ENCODE measurements at places on chromosomes 4 and X.

DNA sequence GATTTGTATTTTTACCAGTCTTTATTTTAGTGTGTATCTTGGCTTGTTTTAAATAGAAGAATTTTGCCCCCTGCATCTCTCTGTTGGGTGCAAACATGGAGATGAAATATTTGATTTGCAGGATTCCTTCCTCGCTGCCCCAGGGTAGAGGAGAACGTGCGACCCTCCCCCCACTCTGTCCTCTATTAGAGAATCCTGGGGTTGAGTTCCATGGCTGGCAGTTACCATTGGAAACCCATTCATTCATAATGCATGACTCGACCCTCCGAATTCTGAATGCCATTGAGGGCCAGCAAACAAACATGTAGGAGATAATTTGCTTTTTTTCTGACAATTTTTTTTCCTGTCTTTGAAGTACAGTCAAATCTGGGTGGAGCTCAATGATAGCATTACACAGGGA, 53.7 kb downstream of the TRIM2 start:
- DNase-seq: no peak

GRCh38 chr4:168930413-168931196, 79.5 kb downstream of the CBR4 start:
- no peak for DNase-seq

- DNase-seq: peak; percentile 22
These were observed at the start of gene ARHGAP4 for GRCh38 chrX:153925739-153926551. TSS of gene ARHGAP4 (minus strand) at chrX:153926264. CDS start at chrX:153926202, 62 bp downstream.

GRCh38 chr4:116027311-116027710, 913.9 kb upstream of the NDST4 start:
- no peak for DNase-seq

- DNase-seq: no peak
These were observed 215.9 kb downstream of the MID1 start for GRCh38 chrX:10404436-10404835.

DNA sequence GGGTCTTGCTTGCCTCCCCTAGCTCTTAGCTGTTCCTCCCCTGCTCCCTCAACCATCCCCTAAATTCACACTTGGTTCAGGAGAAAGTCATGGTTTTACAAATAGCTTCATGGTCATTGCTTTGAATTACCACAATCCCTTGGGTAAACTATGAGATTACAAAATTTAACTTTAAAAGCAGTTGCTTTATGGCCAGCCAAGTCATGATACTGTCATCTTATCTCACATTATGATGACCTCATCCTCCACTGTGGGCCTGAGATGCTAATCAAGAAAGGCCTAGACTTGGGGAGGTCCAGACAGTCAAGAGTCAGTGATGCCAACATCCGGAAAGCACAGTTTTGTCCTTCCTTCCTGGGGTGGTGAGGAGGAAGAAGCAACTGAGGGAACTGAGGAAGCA, 10.5 kb upstream of the FGF16 start:
- DNase-seq: no peak

DNA sequence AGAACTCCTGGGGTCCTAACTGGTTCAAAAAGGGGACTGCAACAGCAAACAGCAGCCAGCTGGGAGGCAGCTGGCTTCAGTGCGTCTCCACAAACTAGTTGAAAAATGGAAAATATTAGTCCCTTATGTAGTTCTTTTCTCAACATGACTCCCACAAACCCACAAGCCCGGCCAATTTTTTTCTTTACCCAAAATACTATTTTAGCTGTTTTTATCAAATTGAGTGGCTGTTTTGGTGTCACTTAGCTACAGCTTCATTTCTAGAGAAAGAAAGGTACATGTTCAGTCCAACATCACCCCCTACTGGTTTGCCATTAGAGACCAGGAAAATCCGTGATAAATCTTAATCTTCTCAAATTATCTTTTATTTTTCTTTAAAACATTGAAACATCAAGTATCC, 97.2 kb downstream of the GUCY2F start:
- no peak for DNase-seq

DNA sequence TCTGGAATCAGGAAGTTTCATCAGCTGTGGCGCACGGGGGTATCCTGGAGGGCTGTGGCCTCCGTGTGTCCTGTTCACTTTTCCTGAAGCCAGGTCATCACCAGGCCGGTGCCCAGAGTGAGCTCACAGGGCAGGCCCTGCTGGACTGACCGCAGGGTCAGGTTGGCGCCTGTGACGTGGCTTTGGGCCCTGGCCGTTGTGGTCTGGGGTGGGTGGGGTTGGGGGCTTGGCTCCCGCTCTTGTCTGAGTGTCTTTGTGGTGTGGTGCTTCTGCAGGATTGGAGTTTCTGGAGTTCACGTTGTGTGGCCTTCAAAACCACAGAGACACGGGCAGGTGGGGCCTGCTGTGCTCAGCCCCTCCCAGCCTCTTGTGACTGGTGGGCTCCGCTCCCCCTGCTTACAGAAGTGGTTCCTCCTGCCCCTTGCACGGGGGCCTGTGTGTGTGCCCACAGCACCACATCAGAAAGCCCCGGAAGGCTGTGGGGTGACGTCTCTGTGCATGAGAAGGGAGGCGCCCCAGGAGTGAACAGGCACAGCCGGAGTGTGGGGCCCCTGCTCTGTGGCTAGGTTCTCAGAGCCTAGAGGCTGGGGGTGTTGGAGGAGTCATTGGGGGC, 9.5 kb downstream of the RGS12 start:
- no peak for DNase-seq

- DNase-seq: no peak
These were observed 15.8 kb upstream of the CXorf38 start for GRCh38 chrX:40663078-40663740.

DNA sequence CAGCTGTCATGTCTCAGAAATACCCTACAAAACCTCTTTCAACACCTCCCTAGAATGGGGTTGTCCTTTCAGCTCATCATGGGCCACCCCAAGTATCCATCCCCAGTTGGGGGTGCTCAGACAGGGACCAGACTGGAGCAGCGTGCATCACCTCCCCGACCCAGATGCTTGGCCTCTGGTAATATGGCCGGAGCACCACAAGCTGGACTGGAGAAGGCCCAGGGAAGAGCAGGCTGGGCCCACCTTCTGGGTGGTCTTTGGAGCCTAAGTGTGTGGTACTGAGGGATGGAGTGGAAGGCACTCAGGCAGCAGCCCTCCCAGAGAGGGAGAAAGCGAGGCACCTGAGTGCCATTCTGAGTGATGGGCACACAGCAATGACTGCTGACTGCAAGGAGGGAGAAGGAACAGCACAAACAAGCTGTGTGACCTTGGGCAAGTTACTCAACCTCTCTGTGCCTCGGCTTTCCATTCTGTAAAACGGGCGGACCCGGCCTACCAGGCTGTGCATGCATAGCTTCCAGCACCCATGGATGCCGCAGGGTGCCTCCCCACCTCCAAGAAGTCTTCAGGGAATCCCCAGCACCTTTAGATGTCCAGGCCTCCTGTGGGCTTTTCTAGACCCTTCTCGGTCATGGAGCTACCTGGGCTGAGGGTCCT, 228.2 kb downstream of the AFAP1 start:
- no peak for DNase-seq

- DNase-seq: no peak
These were observed 95.5 kb upstream of the KLHL13 start for GRCh38 chrX:118211891-118212816.

- DNase-seq: no peak
These were observed 132.1 kb upstream of the LDB2 start for GRCh38 chr4:17030543-17030942.

DNA sequence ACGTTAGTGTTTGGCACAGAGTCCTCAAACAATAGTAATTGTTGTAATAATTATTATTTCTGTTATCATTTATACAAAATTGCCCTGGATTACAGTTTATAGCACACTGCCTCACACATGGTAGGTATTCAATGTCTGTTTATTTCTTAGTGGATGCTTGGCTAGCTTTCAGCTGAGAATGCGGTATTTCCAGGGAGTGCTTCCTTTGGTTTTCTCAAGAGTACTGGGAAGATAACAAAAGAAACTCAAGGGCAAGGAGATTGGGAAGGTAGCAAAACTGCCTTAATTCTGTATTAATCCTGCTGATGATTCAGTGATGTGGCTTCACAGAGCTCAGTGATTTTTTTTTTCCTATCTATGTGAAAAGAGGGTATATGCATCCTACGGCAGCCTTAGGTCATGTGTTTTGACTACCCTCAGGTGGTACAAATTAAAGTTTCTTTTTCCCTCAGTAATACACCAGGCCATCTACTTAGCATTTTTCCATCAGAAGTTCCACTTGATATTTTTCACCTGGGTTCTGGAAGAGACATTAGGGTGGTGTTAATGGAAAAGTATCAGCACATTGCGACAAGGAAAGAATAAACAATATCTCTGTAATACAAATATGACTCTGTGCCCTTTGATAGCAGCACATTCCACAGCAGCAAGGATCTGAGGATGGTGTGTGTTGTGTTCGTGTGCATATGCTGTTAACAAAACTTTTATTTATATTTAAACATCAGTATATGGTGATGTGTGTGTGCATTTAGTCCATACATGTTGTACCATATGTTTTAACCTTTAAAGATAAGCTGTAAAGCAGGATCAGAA, 124.3 kb upstream of the RASGEF1B start:
- no peak for DNase-seq

DNA sequence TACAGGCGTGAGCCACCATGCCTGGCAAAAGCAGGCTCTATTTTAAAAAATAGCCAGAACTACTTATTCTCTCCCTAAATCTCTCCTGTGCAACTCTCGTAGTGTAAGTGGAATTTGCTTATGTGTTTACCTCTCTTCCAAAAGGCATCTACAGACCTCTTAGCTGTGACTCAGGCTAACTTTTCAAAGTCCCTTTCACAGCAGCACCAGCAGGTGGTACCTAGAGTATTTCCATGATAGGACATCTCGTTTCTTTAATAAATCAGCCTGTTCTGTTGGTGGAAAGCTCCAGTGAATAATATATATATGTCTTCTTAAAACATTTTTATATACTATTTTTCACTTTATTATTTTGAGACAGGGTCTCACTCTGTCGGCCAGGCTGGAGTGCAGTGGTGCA, 89.0 kb downstream of the NSUN7 start:
- no peak for DNase-seq

- no peak for DNase-seq
These were observed 159.0 kb downstream of the GASK1B start for GRCh38 chr4:158013858-158014257.

GRCh38 chrX:128517691-128518090, 465.5 kb upstream of the ACTRT1 start:
- DNase-seq: no peak

DNA sequence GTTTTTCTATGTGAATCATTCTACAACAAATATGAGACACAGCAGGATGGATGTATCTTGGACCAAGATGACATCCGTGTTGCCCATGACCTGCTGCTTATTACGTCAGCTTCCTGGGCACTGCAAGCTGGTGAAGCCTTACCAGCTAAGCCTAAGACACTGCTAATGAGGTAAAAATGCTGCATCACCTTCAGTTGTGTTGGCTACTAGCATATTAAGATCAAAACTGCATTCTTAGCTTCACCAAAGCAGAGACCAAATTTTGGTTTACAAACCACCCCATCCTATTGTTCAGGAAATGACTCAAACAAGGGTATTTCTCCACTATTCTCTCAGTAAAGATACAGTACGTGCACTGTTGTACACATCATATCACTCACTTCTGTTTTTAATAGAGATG, 50.3 kb downstream of the MAML3 start:
- DNase-seq: peak; percentile 79

DNA sequence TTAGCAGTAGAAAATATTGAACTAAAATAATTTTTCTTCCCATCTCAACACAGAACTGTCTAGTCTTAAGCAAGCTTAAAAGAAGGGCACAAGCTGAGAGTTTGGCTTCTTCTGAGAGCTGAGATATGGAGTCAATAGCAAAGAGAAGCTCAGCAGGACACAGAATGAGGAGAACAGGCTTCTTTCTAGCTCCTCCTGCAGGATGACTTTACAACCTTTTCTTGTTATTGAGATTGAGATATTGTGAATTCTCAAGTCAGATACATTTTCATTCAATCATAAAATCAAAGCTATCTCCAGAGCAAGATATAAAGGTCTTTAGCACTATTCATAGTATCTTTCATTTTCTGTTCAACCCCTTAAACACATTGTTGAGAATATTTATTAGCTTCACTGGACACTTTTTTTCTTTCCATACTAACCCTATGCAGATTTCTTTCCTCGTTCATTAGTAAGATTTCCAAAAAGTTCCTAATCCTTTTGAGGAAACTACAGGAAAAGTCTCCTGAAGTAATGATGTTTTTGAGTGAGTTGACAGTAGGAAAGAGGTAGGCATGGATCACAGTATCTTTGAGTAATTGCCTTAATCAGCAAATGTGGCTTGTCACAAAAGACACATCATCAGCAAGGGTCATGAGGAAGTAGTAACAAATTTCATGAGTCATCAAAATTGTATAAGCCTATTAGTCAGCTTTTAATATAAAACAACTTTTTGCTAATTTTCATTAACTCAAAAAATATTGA, 17.8 kb upstream of the CXCL3 start:
- peak; percentile 82 for DNase-seq

- DNase-seq: no peak
These were observed 78.3 kb downstream of the AR start for GRCh38 chrX:67622053-67622585.

DNA sequence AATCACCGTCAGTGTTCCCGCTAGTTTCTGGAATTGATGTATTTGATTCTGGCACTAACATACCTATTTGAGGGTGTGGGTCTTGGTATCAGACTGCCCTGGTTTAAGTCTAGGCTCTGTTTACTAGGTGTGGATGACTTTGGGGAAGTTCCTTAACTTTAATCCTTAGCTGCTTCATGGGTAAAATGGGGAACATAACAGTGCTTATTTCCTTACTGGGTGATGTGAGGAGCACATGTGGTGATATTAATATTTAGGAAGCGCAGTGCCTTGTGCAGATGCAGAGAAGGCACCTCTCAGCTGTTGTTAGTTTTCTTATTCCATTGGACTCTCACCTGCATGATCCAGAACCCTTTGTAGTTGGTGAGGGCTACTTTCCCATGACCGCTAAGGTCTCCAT, 17.1 kb downstream of the RNF4 start:
- no peak for DNase-seq

DNA sequence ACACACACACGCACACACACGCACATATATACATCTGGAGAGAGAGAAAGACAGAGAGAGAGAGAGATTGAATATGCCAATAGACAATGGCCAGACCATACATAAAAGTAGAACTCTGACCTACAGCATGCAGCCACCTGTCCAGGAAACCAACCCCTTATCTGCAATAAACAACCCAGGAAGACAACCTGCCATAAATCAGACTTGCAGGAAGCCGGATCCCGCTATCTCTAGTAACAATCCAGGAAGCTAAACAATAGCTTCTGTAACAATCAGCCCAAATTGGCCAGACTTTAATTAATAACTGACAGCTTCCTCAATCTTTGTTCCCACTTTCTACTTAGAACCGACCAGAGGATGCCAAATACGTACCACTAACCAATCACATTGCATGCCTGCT, 173.2 kb downstream of the LDB2 start:
- no peak for DNase-seq

DNA sequence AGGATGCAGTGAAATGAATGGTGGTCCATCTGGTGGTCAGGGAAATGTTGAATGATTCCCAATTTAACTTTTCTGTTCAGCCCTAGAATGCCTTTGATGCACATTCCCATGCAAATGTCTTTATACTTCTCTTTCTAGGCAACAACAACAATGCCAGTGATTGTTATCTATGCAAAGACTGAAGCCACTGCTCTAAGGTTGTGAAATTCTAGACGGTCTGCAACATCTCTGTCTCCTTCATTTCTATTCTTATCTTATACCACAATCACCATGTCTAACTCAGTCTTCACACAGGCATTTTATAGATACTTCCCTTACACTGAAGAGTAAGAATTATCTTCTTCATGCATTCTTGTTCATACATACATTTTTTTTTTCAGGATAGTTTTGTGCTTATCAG, 84.5 kb downstream of the HPGD start:
- DNase-seq: no peak

- no peak for DNase-seq
These were observed 247.1 kb downstream of the BCOR start for GRCh38 chrX:39850630-39851152.

GRCh38 chr4:39814403-39815185, 116.7 kb downstream of the UBE2K start:
- DNase-seq: no peak
